Effector memory CD4-positive, alpha-beta T cell (primary cell): ENCODE measurements at places on chromosomes 5 and 9.

- no peak for DNase-seq
Observed at GRCh38 chr5:38755181-38755580, 90.6 kb upstream of the OSMR start.

- DNase-seq = no peak
Observed at GRCh38 chr5:136808756-136809155, 443.4 kb upstream of the TRPC7 start.

DNA sequence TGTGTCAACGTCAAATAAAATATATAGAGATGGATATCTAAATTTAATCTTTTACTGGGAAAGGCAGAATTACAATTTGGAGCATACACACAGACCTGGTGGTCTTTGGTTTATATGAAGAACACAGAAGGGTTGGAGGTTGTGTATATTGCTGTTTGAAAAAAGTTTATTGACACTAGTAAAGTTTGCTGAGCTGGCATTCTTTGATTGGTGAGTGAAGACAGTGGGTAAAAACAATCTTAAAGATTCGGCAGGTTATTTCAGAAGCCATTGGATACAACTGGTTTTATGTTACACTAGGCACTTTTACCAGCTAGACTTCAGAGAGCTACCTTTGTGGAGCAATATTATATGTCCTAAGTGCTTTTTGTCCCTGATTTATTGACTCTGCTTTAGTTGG is 27.2 kb downstream of the IZUMO3 start:
- DNase-seq = no peak

DNA sequence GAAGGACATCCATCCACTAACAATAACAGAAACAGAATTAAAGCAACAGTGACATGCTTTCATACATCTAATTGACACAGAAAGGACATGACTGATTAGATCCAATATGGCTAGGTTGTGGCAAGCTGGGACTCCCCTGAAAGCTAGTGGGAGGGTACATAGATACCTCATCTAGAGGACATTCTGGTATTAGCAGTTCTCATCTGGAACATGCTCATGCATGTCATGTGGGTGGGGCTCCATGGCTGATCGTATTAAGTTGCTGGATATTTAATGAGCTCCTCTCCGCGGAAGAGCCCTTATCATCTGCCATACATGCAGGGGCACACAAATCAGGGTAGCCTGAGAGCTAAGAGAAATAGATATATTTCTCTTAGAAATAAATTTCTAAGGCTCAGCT is 358.9 kb downstream of the ICE1 start:
- DNase-seq = no peak

DNA sequence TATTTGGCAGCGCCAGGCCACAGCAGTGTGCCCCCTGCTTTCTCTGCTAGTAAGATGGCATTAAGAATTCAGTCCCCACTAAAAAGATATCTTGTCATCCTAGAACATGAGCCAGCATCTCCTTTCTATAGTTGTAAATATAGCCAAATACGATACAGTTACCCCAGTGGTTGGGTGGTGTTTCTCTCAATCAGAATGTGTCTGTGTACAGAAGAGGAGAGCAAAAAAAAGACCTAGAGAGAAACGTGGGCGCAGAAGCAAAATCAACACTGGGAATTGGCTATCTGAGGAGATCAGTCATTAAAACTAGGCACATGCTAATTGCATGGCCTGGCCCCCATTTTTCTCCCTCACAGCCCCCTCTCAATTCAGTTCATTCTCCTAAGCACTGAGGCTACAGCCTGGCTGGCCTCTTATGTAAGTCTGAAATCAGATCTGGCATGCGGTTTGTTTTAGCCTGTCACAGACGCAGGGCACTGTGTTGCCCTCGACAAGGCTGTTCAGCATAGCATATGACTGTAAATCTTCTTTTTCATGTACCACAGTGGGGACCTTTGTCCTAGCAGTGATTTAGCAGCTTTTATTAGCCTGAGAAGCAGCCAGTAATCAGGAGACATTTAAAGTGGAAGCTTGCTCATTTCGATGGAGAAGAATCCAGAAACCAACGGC is 57.8 kb downstream of the RORB start:
- DNase-seq = no peak

DNA sequence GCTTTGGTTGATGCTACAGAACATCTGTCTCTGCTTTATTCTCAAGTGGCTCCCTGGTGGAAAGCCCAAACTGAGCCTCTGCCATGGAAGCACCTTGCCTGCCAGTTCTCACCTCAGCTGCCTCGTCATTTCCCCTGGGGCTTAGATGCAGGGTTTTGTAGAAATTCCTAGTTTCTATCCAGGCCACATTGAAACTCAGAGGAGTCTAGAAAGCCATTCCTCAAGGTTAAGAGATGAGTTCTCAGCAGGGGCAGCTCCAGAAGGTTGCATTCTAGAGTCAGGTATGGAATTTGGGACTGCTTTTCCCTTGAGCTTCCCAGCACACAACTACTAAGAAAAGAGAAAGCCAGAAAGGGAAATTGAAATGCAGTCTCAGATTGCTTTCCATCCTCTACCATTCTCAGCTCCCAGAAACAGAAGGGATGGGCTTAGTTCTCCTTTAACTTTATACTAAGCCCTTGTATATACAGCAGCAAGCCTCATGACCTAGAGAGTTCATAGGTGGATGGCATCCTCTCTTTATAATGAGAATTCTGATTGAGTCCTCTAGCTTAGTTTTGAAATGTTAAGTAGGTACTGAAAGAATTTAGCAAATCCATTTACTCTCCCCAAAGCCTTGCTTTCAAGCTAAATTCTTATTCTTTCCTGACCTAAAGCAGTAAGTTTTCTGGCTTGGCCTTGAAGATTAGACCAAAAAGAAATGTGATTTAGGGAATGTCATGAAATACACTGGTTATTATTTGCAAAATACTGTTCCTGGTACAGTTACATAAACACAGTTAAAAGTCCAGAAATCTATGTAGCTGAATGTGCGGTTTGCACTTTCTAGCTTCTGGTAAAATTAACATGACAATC is 66.0 kb upstream of the MEF2C start:
- DNase-seq = no peak
